ENCODE measurements at places on chromosomes 1 and 21.

DNA sequence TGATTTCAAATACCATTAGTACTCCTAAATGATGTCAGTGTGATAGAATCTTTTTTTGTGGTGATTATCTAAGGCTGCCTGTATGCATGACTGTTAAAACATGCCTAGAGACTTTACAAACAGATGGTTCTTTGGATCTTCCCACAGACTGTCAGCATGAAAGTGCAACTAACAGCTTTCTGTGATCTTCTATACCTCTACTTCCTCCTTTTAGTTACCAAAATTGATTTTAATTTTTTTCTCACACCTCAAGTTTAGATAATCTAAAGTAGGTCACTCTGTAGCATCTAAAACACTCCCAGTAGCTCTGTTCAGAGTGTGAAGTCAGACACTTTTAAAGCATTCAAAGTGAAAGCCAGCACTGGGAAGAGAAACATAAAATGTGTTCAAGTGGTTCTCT, 534.5 kb downstream of the PTPRC start:
- peak; percentile 61 for DNase-seq

GRCh38 chr1:11681071-11681771, at the start of gene MAD2L2:
TSS of gene MAD2L2 (minus strand) at chr1:11681148. CDS start at chr1:11680601, 547 bp downstream.
- DNase-seq = peak; percentile 91

GRCh38 chr21:25412100-25412499, 195.2 kb downstream of the MRPL39 start:
- DNase-seq = no peak

- DNase-seq = no peak
Observed at GRCh38 chr1:209544098-209544497, 39.4 kb upstream of the CAMK1G start.

- DNase-seq = no peak
Observed at GRCh38 chr1:231958448-231958847, 331.9 kb downstream of the DISC1 start.

- DNase-seq = no peak
Observed at GRCh38 chr1:232767305-232768074, 37.7 kb upstream of the MAP10 start.

DNA sequence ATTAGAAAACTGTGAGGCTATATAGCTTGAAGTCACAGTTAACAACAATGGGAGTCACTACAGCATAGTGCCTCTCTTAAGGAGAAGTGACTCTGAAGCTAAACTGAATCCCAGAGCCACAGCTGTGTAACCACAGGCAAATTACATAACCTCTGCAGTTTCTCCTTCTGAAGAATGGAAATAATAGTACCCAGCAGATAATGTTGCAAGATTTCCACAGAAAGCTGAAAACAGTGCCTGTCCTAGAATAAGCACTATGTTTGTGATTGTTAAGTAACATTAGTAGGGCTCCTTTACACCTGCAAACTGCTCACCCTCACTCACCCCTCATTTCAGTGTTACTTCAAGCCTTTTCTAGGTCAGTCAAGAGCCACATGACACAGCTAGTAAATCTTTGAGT, 886.7 kb downstream of the PLA2G4A start:
- DNase-seq = no peak

DNA sequence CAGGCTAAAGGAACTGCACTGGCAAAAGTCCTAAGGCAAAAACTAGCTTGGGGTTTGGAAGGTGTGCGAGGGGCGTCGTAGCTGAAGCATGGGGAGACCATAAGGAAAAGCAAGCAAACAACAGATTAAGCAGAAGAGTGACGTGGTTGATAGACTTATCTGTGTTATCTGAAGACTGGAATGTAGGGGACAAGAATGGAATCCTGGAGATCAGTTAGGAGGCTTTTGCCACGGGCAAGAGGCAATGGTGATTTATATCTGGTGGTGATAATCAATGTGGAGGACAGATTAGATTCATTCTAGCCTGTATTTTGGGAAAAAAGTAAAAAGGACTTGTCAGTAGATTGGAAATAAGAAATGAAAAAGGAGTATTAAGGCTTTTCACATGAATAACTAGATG, 97.4 kb downstream of the ITSN1 start:
- DNase-seq = no peak

GRCh38 chr1:91883470-91883869, 2.5 kb downstream of the TGFBR3 start:
- peak; percentile 59 for DNase-seq

- DNase-seq = peak; percentile 54
Observed at GRCh38 chr1:167090314-167090942, at the start of gene GPA33. TSS of gene GPA33 (minus strand) at chr1:167090377. CDS start at chr1:167090287, 90 bp downstream.

GRCh38 chr21:44370027-44370735, 16.8 kb downstream of the TRPM2 start:
- DNase-seq = no peak

DNA sequence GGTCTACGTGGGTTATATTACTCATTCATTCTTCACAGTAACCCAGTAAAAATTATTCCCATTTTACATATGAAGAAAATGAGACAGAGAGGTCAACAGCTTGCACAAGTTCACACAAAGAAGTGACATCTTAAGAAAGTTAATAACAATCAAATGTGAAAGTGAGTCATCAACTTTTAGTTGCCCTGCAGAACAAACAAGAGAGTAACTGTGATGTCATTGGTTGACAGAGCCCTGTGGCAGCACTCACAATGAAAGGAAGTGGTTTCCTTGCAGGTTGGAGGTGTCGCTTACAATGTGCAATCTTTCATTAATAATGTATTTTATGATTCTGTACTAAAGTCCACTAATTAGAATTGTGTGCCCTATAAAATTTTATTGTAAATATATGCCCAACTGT, 369.6 kb downstream of the RYR2 start:
- peak; percentile 58 for DNase-seq

DNA sequence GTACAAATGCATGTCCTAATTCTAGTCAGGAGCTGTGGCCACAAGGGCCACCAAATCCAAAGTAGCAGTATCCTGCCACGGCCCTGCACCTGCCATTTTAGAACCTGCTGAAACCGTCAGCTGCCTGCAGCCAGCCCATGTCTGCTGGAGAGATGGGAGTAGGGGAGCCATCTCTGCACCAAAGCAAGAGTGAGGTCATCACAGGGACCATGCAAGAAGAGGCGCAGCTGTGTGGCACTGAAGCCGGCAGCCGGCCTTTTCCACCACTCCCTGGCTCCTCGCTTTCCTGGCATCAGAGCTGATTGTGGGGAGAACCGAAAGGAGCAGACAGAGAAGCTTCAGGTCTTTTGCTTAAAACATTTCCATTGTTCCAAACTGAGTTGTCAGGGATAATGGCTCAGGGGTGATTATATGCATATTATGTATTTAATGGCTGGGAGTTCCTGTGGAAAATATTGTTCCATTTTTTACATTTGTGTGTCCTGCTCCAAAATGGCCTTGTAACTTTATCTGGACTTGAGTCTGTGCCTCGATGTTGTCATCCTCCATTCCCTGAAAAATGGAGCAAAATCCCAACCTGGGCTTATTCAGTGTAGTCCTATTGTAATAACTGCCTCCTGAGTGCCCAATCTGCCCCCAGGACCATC, 18.7 kb upstream of the NBL1 start:
- no peak for DNase-seq

- DNase-seq = no peak
Observed at GRCh38 chr1:89361681-89362080, 2.2 kb upstream of the GBP6 start.

GRCh38 chr1:201279313-201279712, 4.0 kb upstream of the PKP1 start:
- DNase-seq = no peak

DNA sequence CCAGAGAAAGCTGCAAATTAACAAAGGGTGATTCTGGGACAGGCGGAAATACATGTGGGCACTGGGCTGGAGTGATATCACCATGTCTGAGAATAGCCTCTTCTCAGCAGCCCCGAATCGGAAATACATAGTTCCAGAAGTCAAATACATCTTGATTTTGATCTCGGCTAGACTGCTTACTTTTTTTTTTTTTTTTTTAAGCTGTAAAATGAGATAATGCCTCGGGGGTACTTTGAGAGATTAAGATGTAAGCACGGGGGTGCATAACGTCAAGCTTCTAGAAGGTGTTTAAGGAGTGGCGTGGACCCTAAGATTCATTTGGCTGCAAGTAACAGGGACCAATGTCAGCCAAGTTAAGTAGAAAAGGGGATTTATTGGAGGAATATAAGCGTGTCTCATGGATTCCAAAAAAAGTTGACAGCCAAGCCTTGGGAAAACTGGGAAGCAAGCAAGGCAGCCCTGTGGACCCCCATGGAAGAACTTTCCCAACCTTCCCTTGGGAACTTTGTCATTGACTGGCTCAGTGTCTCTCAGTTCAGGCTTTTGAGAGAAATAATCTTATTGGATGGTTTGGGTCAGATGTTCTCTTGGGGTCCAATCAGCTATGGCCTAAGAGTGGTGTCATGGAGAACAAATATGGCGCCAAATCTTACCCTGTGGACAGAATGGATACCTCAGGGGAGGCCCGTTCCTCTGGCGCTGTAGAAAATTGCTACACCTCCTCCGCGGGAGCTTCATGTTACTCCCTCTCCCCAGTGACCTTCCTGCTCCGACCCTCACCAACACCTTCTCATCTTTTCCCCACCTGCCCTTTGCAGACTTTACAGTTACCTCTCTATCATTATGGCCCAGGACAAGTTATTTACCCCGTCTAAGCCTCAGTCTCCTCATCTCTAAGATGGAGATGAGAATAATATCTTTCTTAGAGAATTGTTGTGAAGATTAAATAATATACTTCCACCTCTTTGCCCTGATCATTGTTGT, 186.6 kb downstream of the KAZN start:
- DNase-seq = no peak

GRCh38 chr1:203915811-203916210, 54.4 kb downstream of the SNRPE start:
- DNase-seq = no peak

DNA sequence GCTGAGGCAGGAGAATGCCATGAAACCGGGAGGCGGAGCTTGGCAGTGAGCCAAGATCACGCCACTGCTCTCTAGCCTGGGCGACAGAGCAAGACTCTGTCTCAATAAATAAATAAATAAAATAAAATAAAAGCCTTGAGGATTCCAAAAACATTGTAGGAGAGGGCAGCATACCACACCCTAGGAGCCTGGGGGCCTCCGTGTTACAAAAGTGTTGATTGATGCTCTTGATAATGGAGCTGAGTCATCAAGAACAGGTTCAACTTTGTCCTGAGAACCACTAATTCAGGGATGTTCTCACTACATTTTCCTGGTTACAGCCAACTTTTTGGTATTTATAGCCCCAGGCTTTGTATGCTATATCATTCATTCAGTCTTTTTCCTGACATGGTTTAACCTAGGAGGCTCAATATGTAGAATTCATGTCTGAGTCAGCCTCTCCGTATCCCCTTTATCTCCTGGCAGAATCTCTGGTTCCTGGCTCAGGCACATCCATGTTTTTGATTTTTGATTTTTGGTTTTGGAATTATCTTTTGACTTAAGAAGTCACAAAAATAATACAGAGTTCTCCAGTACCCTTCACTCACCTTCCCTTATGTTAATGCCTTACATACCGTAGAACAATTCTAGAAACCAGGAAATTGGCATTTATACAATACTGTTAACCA, 69.4 kb downstream of the LRRC8D start:
- DNase-seq = no peak

DNA sequence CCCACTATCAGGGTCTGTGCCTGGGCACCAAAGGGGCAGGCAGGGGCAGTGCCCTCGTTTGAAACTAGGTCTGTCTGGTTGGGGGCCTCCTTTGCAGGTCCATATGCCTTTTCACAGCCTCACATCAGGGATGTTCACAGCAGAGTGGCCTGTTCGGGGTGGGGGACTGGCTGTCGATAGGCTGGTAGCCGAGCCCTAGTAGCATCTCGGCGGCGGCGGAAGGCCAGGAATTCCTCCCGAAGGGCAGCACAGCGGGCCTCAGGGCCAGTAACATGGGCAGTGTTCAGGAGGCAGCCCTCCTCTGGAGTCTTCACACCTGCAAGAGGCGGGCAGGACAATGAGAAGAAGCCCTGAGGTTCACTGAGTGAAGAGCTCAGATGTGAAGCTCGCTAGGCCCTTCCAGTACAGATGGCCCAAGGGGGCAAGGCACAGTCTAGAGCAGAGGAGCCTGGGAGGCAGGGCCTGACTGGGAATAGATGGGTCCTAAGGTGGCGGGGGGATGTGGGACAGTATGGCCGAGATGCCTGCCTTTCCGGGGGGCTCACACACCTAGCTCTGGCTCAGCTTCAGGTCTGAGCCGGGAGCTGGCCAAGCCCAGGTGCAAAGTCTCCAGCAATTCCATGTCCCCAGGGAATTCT, 2.0 kb upstream of the TAGLN2 start:
- no peak for DNase-seq

- DNase-seq = no peak
Observed at GRCh38 chr1:247442164-247442563, 15.7 kb downstream of the OR2B11 start.

- DNase-seq = no peak
Observed at GRCh38 chr1:71014178-71014579, 33.4 kb downstream of the PTGER3 start.

GRCh38 chr1:1273209-1273511, 494 bp downstream of the UBE2J2 start:
- DNase-seq = no peak

DNA sequence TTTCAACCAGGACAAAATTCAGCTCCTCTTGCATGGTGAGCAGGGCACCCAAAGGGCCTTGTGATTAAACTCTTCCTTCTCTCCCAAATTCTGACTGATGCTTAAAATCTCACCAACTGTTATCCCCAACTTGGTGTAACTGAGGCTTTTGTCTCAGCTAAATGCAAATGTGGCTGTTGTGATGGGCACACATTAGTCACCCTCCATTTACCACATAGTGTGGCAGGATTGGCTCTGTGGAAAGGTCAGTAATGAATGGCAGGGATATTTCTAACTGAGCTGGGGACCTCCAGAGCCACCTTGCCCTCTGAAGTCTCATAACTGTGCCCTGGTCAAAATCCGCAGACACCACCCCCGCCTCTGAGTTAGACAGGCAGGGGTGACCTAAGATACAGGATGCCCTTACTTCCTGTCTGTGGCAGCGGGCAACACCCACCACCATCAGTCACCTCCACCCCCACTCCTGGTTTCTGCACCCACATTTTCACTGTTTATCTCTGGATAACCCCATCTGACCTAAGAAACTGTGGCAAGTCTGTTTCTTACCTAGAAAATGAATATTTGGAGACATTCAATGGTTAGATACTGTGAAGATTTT, 25.4 kb upstream of the RGS16 start:
- DNase-seq = peak; percentile 69

DNA sequence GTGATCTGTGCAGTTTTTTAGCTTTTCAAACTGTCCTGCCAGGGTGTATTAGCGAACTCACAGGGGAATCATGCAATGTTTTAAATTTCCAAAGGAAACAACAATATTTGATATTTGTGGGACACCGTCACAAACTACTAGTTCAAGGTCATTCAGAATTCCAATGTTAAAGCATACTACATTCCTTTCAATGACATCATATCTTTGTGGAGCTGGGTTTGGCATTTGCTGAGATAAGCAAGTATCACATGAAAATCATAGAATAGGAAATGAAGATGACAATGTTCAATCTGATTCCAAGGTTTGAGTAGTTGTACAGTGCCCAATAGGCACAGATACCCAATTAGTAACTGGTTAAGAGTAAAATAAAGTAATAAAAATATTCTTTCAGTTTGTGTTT, 35.6 kb downstream of the NUF2 start:
- DNase-seq = no peak

GRCh38 chr1:40927781-40928180, 51.7 kb upstream of the CTPS1 start:
- DNase-seq = no peak

GRCh38 chr1:20787840-20788795, 1.0 kb upstream of the HP1BP3 start:
- DNase-seq = no peak

Measured in CD4-positive, alpha-beta T cell treated with Interleukin-12 subunit alpha and Interleukin-12 subunit beta, for 1 hour (primary cell).